Stimulated activated CD8-positive, alpha-beta memory T cell treated with anti-CD3 and anti-CD28 coated beads, Interleukin-2, amount 100 ng/mL, for 1 hour (primary cell): ENCODE measurements at places on chromosomes 13 and 19.

DNA sequence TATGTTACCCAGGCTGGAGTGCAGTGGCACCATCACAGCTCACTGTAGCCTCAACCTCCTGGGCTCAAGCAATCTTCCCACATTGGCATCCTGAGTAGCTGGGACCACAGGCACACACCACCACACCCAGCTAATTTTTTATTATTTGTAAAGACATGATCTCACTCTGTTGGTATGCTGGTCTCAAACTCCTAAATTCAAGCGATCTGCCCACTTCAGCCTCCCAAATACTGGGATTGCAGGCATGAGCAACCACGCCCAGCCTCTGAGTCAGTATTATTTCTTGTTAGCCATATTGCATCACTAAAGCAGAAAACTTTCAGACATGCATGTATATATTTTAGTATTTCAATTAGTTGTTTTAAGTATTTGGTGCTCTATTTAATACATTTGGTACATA lies 376.4 kb downstream of the GPC6 start:
- no peak for DNase-seq

GRCh38 chr19:2208975-2209374 lies 27.2 kb downstream of the PLEKHJ1 start:
- no peak for DNase-seq

DNA sequence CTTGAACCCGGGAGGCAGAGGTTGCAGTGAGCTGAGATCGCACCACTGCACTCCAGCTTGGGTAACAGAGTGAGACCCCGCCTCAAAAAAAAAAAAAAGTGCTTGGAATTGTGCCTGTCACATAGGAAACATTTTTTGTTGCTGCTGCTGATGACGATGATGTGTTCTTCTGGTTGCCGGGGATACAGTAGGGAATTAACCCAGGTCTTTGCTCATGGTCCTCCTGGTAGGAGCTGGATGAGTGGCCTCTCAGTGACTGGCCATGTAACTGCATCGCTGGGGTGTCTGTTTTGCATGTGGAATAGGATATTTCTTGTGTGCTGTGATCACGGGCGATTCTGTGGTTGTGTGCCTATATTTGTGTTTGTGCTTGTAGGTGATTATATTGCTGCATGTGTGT lies 4.7 kb upstream of the CNFN start:
- no peak for DNase-seq

- no peak for DNase-seq
Observed at GRCh38 chr19:6412061-6412446, 12.6 kb downstream of the KHSRP start.

- DNase-seq = no peak
Observed at GRCh38 chr19:35782589-35782988, 7.2 kb downstream of the ARHGAP33 start.

- no peak for DNase-seq
Observed at GRCh38 chr13:84896128-84896527, 903.1 kb downstream of the SLITRK6 start.

DNA sequence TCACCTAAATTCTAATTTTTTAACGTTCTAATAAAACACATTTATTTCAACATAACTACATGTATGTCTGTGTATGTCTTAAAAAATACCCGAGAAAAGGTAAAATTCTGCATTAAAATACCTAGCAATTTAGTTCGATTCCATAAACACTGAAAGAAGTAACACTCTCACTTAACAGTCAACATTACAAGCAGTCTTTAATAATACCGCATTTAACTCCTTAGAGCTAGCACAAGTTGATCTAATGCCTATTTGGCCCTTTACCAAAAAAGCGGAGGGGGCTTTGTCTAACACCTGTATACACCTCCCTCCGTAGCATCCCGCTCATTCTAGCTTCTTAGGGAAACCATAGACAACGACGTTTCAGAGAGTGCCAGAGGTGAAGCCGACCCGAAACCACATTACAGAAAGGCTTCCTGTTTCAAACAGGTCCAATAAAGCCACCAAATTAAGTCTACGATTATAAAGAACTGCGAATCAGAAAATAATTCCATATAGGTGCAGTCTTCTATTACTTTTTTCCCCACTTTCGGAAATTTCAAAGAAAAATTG lies 1.2 kb downstream of the SPART start:
- DNase-seq = no peak

DNA sequence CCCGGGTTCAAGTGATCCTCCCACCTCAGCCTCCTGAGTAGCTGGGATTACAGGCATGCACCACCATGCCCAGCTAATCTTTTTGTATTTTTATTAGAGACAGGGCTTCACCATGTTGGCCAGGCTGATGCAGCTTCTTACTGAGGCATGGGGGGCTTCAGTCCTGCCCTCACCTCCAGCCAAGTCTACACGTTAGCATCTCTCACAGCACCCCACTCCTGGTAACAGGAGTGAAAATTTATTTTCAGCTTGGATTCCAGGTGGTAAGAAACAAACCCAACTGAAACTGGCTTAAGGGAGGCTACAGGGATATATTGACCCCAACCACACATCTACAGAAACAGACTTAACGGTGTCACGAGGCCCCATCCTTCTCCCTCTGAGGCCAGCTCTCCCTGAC lies 10.6 kb downstream of the NKPD1 start:
- no peak for DNase-seq

GRCh38 chr13:42417626-42418025 lies 145.7 kb downstream of the AKAP11 start:
- no peak for DNase-seq

GRCh38 chr19:44685877-44686276 lies 13.1 kb upstream of the CEACAM16 start:
- DNase-seq = no peak

DNA sequence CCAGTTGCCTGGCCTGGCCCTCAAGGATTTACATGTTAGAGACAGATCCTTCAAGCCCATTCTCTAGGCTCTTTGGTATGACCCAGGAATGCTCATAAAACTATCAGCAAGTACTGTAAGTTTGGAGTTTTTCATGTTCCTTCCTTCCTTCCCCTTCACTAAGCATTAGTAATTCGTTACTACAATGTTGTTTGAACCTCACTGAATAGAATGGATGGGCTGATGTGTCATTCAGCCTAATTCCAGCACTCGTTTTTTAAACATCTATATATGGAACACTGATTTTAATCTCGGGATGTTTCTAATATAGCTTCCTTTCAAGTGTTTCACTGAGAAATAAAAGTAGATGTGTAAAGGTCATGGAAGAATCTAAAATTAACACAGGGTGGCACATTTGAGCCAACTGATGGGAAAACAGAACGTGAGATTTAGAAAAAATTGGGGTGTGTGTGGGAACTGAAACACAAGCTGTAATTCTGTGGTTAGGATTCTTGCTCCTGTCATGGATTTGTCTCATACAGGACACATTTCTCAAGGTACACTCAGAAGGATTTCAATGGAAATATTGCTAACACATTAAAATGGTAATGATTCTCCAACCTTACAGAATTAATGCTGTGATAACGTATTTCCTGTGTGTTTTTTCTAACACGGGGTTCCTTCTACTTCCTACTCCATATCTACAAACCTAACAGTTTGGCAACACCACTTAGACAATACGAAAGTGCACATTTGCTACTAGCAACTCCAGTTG lies 93.4 kb downstream of the FLT1 start:
- no peak for DNase-seq
